ENCODE measurements at places on chromosomes 16 and 17.

- DNase-seq, result peak; percentile 16
Measured at GRCh38 chr17:81409190-81409935, 14.1 kb downstream of the BAHCC1 start.

DNA sequence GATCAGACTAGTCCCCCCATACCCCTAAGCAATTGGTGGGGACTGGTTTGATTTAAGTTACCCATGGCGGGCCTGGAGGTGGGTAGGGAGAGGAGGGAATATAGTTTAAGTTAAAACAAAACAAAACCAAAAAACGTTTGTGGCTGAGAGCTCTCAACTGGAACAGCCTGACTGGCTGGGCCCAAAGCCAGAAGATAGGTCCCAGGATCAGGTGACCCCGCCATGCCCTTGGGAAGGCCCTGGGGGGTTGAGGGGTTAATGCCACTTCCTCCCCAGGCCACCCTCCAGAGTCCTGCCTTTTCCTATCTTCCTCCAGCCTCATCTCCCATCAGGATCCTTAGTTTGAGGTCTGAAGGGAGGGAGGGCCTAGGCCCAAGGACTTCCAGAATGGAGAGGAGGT, 82.3 kb upstream of the LHX1 start:
- no peak for DNase-seq

- DNase-seq, result peak; percentile 24
Measured at GRCh38 chr16:11296706-11297491, 15.8 kb upstream of the PRM1 start.

DNA sequence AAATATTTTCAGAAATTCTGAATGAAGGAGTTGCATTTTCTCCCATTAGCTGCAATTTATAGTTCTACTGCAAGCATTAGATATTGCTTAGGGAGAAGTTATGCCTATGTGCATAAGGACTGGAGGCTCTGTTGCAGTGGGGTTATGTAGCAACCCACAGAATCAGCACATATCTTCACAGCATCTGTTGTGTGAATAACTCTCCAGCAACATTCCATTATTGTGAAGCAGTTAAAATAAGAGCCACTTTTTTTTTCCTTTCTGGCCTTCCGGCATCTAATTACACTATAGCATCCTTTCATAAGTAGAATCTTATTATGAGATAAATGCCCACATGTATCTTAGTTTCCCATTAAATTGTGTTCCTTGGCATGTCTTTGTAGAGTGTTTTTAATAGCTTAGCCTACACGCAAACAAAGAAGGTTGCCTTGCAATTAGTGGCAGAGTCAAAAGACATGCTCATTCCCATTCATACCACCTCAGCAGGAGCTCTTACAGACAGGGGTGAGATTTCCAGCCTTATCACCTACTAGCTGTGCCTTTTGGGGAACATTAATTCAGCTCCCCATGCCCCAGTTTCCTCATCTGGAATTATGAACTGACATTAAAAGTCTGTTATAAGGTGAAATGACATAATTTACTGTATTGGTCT, 596.0 kb upstream of the GOT2 start:
- no peak for DNase-seq

- no peak for DNase-seq
Measured at GRCh38 chr17:77304051-77304745, 163.4 kb downstream of the SEC14L1 start.

- DNase-seq, result no peak
Measured at GRCh38 chr16:24446189-24446588, 93.2 kb upstream of the RBBP6 start.

GRCh38 chr17:28474111-28474531, 677 bp downstream of the SLC13A2 start:
- no peak for DNase-seq

GRCh38 chr16:86215233-86215978, 294.9 kb upstream of the FOXF1 start:
- DNase-seq, result no peak

DNA sequence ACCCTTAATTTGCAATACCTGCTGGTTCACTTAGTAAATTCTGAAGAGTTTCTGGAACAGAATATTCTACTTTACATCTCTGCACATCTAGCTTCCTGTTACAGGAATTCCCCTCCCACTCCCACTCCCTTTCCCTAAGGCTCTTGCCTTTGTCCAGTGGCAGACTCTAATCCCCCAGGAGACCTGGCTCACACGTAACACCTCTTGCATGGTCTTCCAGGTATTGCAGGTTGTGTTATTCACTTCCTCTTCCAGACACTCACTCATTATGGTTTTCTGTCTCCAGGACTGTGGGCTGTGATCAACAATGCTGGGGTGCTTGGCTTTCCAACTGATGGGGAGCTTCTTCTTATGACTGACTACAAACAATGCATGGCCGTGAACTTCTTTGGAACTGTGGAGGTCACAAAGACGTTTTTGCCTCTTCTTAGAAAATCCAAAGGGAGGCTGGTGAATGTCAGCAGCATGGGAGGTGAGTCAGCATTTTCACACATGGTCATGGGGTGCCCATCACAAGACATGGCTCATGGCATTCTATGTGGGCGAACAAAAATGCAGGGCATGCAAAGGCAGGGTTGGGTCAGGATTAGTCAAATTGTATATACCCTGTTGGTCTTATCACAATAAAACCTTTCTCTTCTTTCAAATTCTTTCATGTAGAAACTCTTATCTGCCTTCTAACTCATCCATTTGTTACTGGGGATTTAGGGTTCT, 35.8 kb downstream of the HSD17B2 start:
- DNase-seq, result no peak

GRCh38 chr16:1145383-1146100, 7.4 kb upstream of the CACNA1H start:
- DNase-seq, result no peak

DNA sequence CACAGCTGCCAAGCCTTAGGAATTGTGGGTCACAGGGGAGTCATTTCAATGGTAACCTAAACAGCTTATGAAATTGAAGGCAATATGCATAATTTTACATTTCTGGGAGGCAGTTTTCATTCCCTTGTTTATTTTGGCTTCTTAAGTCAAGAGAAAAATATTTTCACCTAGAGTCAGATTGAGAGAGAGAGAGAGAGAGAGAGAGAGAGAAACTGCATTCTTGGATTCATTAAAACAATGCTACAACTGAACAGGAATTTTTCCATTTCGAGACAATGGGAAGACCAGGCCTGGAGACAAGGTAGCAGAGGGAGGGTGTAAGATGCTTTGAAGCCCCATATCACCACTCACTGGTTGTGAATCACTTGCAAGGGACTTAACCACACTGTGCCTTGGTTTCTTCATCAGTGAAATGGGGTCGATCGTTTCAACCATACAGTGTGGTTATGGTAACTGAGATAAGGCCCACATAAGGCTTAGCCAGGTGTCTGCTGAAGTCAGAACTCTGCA, 224.7 kb upstream of the IRX3 start:
- DNase-seq, result peak; percentile 37

- DNase-seq, result no peak
Measured at GRCh38 chr17:2172999-2173398, 118.1 kb downstream of the HIC1 start.
